Naive thymus-derived CD8-positive, alpha-beta T cell (primary cell): ENCODE measurements at places on chromosomes 5 and 9. TPM values are rescaled to one million over a fixed set of nuclear protein-coding genes. Genes with fewer than 3 reads are reported as not detected.
A peak's percentile ranks its signal among the peaks of the same experiment; 100 is the strongest.

DNA sequence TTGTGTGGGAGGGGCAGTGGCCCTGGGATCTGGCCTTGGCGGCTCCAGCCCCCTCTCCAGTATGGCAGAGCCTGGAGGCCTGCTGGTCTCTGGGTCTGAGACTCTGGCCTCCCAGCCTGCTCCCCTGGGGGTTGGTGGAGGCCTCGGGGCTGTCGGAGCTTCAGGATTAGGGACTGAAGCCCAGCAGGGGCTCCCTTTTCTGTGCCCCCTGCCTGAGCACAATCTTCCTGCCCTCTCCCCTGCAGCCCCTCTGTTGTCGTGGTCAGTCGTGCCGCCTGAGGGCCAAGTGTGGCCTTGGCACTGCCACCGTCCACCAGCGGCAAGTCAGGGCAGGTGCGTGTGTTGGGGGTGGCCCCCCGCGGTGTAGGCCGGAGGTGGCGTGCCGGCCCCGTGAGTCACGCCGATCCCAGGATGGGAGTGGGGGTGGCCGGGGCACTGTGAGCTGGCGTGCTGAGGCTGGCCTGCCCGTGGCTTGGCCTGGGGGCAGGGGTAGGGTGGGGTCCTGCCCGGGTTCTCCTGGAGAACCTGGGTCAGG is 53.6 kb downstream of the RXRA start:
- no peaks in the 10 kb centered on the region for H3K36me3 ChIP-seq
- H3K4me3 ChIP-seq: no peak overlapping the region
- no peaks in the 10 kb centered on the region for H3K27me3 ChIP-seq
- H3K4me1 ChIP-seq: peaks cover 44% of the 10 kb centered on the region

DNA sequence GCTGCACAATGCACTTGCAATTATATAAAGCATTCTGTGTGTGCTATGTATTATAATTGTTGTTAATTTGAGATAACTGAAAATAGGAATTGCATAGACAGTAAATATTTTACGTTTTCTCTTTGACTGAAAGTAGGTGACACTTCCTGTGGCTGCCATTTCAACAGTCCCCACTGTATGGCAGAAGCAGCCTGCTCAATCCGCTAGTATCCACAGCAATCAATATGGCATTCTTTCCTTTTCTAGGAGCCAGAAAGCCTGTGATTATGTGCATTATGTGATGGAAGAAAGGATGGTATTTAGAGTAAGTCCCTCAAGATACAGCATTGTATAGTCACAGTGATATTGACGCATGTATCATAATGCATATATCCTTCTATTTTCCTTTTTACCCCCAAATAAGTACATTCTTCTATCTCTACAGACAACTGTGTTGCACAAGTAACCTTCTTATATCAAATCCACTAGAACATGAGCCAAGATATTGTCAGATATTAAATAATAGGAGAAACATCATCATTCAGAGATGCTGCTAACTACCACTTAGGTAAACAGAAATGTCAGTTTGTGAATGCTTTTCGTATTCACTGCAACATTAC is 59.7 kb downstream of the CARTPT start:
- H3K27me3 ChIP-seq: peaks cover 7% of the 10 kb centered on the region
- H3K36me3 ChIP-seq: no peaks in the 10 kb centered on the region
- DNase-seq: no peak
- no peak overlapping the region for H3K4me3 ChIP-seq
- H3K4me1 ChIP-seq: peaks cover 5% of the 10 kb centered on the region

DNA sequence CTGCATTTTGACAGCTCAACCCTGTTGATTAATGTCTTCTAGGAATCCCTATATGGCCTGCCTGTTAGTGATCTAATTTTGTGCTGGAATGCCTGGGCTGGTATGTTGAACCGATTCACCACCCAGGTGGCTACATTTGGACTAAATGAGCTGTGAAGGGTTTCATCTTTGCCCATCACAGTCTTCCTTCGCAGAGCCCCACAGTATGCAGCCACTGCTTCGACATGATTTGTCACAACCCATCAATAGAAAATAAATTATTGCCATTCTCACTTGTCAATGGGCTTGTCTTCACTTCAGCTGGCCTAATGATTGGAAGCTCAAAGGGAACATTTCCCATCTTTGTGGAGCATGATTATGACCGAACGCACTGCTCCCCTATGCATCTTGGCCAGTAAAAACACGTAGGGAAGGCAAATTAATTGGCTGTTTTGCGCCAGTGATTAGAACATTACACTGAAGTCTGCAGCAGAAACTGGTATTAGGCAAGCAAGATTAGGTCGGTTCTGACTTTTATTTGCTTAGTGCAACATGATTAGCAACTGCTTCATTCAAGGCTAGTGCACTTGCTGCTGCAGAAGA is 408.5 kb downstream of the KIAA0825 start:
- H3K36me3 ChIP-seq: peaks cover 2% of the 10 kb centered on the region
- H3K4me1 ChIP-seq: no peaks in the 10 kb centered on the region
- peaks cover 3% of the 10 kb centered on the region for H3K27me3 ChIP-seq
- H3K27ac ChIP-seq: no peak overlapping the region
- no peak overlapping the region for H3K4me3 ChIP-seq

- no peak overlapping the region for H3K27ac ChIP-seq
- no peak overlapping the region for H3K4me3 ChIP-seq
- peaks cover 17% of the 10 kb centered on the region for H3K27me3 ChIP-seq
- DNase-seq: no peak
- no peaks in the 10 kb centered on the region for H3K4me1 ChIP-seq
- H3K36me3 ChIP-seq: no peaks in the 10 kb centered on the region
Measured at GRCh38 chr9:21432672-21433425, 7.4 kb upstream of the IFNA1 start.

- H3K27me3 ChIP-seq: no peaks in the 10 kb centered on the region
- peaks cover 9% of the 10 kb centered on the region for H3K4me1 ChIP-seq
- no peak for DNase-seq
- H3K27ac ChIP-seq: peak overlapping the region; percentile 69
Measured at GRCh38 chr9:89388084-89388867, 70.0 kb downstream of the SECISBP2 start.

WDR5 gene
- 36.1 TPM for total RNA-seq

SLC45A2 gene
- 0.93 TPM for total RNA-seq

GRCh38 chr9:15231788-15232635 is 75.0 kb downstream of the TTC39B start:
- H3K4me3 ChIP-seq: no peak overlapping the region
- no peak overlapping the region for H3K27ac ChIP-seq
- no peaks in the 10 kb centered on the region for H3K27me3 ChIP-seq
- no peak for DNase-seq

GRCh38 chr5:14120176-14120575 is 23.0 kb upstream of the TRIO start:
- H3K4me3 ChIP-seq: no peak overlapping the region
- no peaks in the 10 kb centered on the region for H3K27me3 ChIP-seq
- no peak overlapping the region for H3K27ac ChIP-seq
- H3K4me1 ChIP-seq: no peaks in the 10 kb centered on the region
- H3K36me3 ChIP-seq: no peaks in the 10 kb centered on the region

IL13 gene
- total RNA-seq: not detected

DNA sequence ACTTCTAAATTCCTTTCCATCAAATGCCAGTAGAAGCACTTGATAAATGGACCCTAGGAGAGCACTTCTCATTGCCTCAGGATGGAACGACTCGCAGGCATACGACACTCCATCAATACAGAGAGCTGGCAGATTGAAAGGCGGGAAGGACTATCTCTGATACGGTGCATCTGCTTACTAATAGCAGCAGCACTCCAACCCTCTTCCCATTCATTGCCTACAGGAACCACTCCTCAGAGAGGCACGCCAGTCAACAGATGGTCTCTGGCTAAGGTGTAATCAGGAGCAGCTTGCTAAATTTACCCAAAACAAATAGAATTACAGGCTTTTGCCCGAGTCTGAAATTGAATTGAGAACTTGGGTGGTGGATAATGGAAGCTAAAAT is 168.1 kb downstream of the EFNA5 start:
- H3K27ac ChIP-seq: no peak overlapping the region
- DNase-seq: no peak

DNA sequence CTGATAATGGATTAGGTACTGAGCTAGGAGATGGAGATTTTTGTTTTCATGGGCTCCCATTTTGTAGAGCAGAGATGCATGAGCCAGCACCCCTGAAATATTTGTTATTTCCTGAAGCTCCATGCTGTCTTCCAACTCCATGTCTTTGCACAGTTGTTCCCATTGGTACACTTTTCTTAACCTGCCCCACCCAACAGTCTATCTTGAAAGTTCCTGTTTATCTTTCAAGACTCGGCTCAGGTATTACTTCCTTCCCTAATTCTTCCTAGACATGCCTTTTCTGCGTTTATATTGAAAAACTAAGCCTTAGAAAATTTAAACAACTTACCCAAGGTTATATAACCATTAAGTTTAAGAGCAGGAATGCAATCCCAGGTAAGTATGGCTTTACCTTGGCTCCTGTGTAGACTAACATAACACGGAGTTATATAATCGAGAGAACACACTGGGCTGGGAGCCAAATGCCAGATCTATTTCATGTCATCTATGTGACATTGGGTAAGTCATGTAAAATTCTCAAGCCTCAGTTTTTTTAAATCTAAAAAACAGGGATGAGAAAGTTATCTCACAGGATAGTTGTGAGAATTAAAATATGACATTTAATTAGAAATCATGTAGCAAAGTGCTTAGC is 67.4 kb downstream of the LIX1 start:
- H3K27me3 ChIP-seq: peaks cover 9% of the 10 kb centered on the region
- H3K4me1 ChIP-seq: peaks cover 8% of the 10 kb centered on the region
- H3K4me3 ChIP-seq: no peak overlapping the region
- no peak overlapping the region for H3K27ac ChIP-seq

FOXD4 gene
- total RNA-seq: 0.60 TPM

NCBP1 gene
- total RNA-seq: 41.4 TPM

DNA sequence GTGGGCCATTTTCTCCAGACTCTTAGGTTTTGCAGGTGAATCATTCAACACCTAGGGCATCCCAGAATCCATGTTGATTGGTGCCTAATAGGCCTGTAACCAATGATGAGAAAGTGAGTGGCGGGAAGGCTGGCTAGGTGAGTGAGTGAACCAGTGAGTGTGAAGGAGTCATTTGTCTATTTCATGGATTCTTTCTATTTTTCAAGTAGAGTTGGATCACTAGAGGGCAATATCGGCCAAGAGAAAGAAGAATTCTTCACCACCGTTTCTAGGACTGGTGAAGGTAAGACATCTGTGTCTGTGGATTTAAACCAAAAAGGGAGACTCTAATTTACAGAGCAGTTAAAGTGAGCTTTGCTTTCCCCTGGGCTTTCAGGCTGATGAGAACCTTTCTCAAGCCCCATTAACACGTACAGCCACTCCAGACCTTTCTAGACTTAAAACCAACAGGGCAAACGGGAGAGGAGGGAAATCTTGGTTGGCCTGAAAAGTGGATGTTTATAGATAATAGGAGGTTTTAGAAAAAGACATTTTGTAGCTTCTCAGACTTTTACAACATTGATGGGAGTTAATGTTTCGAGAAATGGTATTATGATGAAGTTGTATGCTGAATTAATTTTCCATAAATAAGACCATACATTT is 114.3 kb upstream of the IL12B start:
- H3K36me3 ChIP-seq: no peaks in the 10 kb centered on the region
- H3K4me1 ChIP-seq: no peaks in the 10 kb centered on the region
- H3K27ac ChIP-seq: no peak overlapping the region
- H3K27me3 ChIP-seq: peaks cover 8% of the 10 kb centered on the region

GRCh38 chr5:178123094-178123965 is 7.5 kb upstream of the RMND5B start:
- H3K36me3 ChIP-seq: no peaks in the 10 kb centered on the region
- no peak overlapping the region for H3K27ac ChIP-seq
- peak overlapping the region; percentile 33 for H3K4me3 ChIP-seq

- H3K4me3 ChIP-seq: no peak overlapping the region
- H3K27me3 ChIP-seq: no peaks in the 10 kb centered on the region
- no peaks in the 10 kb centered on the region for H3K36me3 ChIP-seq
- peaks cover 53% of the 10 kb centered on the region for H3K4me1 ChIP-seq
Measured at GRCh38 chr5:66015196-66015960, 89.0 kb downstream of the ERBIN start.

CCDC112 gene
- 6.5 TPM for total RNA-seq

DNA sequence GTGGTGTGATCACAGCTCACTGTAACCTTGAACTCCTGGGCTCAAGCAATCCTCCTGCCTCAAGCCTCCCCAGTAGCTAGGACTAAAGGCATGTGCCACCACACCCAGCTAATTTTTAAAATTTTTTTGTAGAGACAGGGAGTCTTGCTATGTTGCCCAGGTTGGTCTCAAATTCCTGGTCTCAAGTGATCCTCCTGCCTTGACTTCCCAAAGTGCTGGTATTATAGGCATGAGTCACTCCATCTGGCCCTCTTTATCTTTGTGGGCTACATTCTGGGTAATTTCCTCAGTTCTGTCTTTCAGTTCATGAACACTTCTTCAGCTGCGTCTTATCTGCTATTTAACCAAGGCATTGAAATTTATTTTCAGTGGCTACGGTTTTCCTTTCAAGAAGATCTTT is 196.6 kb upstream of the IER5L start:
- no peak overlapping the region for H3K27ac ChIP-seq
- H3K4me1 ChIP-seq: no peaks in the 10 kb centered on the region
- H3K4me3 ChIP-seq: no peak overlapping the region
- DNase-seq: no peak
- H3K36me3 ChIP-seq: no peaks in the 10 kb centered on the region
